CD8-positive, alpha-beta T cell (primary cell): ENCODE measurements at places on chromosomes 6 and 20.

DNA sequence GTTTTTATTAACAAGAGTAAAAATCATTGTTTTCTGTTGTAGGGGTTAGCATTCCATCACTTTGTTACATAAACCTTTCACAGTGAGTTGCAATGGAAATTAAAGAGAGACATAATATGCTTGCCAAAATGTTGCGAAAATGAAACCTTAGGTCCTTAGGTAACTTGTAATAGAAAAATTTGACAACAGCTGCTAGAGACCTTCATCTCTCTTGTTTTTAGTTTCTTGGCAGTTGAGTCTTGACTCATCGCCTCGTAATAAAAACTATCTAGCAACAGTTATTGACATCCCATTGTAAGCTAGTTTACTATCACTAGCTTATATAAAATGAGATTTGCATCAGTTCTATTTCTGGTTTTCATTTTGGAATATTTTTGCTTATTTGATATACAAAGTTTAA is 179.0 kb upstream of the MMS22L start:
- no peak for DNase-seq

GRCh38 chr20:50464026-50464724 is 46.0 kb upstream of the PTPN1 start:
- DNase-seq: peak; percentile 60

DNA sequence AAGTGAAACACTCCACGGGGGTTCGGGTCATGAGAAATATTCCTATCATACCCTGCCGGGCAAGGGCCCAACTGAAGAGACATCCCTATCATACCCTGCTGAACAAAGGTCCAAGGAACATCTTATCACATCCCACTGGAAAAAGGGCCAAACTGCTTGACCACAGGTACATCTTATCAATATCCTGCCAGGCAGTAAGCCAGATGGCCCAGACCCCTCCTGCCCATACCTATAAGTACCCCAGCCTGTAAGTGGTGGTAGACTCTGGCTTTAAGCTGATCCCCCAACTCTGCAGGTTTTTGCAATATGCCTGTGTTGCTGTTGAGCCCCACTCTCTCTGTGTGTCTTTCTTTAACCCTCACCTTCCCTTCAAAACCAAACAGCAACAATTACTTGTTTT is 51.6 kb downstream of the ZNF334 start:
- DNase-seq: no peak

DNA sequence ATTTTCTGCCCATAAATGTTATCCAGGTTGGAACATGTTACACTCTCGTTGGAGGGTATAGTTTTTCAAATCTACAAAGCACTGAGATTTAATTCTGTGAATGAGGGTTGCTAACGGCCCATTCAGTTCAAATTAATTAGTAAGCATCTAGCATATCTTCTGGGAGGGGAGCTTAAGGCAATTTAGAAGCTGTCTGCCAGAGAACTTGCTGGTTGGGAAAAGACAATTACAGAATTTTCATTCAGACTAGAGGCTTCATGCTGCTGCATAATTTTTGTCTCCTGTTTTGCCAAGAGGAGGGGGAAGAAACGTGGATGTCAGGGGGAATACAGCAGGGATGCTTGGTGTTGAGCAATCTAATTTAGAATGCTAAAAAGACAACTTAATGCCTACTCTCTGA is 268.3 kb upstream of the FAM83B start:
- DNase-seq: no peak

DNA sequence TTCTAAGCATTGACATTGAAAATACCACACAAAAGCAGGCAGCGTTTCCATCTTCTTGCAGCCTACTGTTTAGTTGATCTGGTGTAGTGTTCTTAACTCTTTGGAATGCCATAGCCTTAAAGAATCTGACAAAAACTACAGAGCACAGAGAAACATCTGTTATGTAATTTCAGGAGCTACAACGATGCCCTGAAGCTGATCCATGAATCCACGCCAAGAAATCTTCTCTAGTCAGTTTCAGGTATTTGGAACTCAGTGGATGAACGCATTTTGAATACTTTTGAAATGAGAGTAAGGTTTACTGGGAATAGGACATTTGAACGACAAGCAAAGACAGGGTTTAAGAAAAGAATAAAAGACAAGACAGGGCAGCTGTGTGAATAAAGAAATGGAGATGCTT is 17.8 kb downstream of the ALDH8A1 start:
- DNase-seq: no peak

- no peak for DNase-seq
Observed at GRCh38 chr6:131821010-131821807, 13.4 kb downstream of the ENPP1 start.

DNA sequence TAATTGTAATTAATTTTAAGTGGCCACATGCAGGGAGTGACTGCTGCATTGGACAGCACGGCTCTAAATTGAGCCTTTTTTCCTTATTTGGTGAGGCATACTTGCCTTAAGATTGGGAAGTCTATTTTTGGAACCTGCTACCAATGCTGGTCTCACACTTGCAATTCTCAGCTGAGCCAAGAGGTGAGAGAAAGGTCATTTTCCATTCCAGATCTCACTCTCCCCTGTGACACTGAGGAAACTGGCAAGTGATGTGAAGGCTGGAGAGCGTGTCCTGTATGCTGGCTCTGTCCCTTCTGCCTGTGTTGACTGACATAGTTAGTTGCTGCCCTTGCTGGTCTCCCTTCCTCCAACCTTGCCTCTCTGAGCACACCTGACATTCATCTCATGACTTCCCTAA is 735 bp upstream of the MOG start:
- no peak for DNase-seq

DNA sequence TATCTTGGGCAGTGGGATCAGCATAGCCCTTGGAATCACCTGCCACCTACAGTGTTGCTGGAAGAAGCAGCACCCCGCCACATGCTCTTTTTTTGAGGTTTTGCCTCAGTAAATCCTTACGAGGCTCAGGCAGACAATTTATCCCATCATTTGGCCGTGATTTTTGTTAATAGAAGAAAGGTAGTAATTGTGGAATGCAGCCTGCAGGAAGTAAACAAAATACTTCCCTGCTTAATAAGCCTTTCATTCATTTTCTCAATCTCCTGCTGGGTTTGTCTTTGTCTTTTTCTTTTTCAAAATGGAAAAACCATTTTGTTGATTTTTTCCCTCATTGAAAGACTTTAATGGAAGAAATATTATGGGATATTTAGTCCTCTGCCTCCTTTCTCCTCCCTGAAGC is 93.7 kb upstream of the CD83 start:
- no peak for DNase-seq

- DNase-seq: no peak
Observed at GRCh38 chr6:39335780-39336545, 13.5 kb upstream of the KCNK16 start.

DNA sequence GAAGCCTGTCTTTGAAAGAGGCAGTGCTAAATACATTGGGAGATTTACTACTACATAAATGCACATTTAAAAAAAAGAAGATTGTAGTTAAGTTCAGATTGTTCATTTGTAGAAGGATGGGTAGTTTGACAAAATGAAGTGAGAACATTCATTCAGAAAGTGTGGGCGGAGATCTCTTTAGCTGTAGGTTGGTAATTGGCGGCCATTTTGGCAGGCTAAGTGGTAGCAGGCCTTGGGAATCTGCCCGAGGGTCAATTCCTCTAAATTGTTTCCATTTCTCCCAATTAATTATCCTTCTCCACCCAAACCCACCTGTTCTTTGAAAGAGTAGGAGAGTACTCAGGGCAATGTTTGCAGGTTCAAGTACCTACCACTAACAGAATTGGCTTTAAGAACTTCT is 17.9 kb downstream of the SOX4 start:
- no peak for DNase-seq

DNA sequence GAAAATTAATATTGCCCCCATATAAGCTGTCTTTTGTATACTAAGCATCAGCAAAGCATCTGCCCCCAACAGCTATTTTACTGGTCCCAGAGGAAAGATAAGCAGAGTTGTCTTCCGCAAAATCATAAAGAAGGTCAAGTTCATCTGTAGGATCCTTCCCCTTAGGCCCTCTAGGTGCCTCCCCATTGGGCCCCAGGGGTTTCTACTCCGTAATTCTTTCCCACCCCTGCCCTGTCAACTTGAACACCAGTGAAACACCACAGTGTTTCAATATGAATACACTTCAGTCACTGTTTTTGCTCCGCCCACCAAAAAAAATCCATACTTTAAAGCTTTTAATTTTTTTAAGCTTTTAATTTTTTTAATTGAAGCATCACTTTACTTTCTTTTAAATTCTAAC is 159.2 kb downstream of the ATXN1 start:
- no peak for DNase-seq

- DNase-seq: no peak
Observed at GRCh38 chr20:21435576-21435975, 38.2 kb upstream of the NKX2-4 start.

DNA sequence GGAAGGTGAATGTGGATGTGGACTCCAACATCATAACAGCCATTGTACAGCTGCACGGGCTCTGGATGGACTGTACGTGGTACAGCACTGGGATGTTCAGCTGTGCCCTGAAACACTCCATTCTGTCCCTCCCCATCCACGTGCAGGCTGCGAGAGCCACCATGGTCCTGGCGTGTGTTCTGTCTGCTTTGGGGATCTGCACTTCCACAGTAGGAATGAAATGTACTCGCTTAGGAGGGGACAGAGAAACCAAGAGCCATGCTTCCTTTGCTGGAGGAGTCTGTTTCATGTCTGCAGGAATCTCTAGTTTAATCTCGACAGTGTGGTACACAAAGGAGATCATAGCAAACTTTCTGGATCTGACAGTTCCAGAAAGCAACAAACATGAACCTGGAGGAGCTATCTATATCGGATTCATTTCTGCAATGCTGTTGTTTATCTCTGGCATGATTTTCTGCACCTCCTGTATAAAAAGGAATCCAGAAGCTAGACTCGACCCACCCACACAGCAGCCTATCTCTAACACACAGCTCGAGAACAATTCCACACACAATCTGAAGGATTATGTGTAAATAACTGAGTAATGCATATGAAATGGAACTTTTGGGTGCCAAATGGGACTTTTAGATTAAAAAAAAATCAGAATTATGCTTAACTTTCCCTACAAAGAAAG is 12.1 kb downstream of the CLDN20 start:
- DNase-seq: no peak

- DNase-seq: no peak
Observed at GRCh38 chr6:144413418-144413817, 128.3 kb downstream of the UTRN start.

DNA sequence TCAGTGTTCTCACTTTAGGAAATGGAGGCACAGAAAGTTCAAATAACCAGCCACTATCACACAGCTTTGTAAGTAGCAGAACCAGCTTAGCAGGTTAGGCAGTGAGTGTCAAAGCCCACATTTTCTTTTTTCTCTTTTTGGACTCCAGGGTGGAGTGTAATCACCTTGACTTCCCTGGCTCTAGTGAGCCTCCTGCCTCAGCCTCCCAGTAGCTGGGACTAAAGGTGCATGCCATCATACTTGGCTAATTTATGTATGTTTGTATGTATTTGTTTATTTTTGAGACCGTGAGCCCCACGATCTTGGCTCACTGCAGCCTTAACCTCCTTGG is 7.8 kb upstream of the NCOA3 start:
- no peak for DNase-seq

GRCh38 chr6:128465368-128466343 is 54.7 kb downstream of the PTPRK start:
- DNase-seq: no peak

DNA sequence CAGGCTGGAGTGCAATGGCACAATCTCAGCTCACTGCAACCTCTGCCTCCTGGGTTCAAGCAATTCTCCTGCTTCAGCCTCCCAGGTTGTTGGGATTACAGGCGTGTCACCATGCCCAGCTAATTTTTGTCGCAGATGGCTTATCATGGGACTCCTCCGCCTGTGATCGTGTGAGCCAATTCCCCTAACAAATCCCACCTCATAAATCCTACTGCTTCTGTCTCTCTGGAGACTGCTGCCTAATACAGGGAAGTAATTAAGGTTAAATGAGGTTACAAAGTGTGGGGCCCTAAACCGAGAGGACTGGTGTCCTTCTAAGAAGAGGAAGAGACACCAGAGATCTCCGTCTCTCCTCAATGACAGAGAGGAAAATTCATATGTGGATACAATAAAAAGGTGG is 52.0 kb downstream of the TRPC4AP start:
- no peak for DNase-seq

DNA sequence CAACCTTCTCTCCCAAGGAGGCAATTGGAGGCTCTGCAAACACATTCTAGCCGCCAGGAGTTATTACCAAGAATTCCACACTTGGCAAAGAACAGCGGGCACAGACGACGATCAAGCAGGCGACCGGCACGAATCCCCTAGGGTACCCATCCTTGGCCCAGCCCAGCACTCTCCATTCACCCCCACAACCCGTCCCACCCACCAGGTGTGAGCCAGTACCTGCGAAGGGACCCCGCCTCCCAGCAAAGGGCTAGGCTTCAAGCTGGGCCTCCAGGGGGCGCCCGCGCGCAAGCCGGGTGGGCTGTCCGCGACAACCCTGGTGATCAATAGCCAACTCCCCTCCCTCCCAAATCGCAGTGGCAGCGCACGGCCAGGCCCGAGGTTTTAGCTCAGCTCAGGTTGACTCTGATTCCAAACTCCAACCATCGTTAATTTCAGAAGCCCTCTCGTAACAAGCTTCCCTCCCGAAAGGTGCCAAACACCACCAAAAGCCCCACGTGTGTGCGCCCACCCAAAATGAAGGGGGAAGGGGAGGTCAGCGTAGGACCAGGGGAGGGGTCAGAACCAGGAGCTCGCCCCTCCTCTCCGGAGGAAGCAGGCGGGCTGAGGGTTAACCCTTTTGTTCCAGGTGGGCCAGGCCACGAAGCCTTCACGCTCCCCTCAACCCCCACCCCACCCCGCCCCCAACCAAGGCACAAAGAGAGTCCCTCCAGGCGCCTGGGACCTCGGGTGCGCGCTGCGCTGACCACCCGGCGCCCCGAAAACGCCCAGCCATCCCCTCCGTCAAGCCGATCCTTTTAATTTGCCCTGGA is 2.1 kb downstream of the SALL4 start:
- peak; percentile 29 for DNase-seq

- DNase-seq: peak; percentile 82
Observed at GRCh38 chr6:38638941-38639497, 710 bp downstream of the BTBD9 start.

GRCh38 chr20:38073307-38074071 is 39.9 kb downstream of the RPRD1B start:
- DNase-seq: no peak

- DNase-seq: peak; percentile 51
Observed at GRCh38 chr20:21102603-21103311, 3.4 kb downstream of the LINC00237 start.

- DNase-seq: no peak
Observed at GRCh38 chr6:61951586-61951985, 334.4 kb downstream of the KHDRBS2 start.

DNA sequence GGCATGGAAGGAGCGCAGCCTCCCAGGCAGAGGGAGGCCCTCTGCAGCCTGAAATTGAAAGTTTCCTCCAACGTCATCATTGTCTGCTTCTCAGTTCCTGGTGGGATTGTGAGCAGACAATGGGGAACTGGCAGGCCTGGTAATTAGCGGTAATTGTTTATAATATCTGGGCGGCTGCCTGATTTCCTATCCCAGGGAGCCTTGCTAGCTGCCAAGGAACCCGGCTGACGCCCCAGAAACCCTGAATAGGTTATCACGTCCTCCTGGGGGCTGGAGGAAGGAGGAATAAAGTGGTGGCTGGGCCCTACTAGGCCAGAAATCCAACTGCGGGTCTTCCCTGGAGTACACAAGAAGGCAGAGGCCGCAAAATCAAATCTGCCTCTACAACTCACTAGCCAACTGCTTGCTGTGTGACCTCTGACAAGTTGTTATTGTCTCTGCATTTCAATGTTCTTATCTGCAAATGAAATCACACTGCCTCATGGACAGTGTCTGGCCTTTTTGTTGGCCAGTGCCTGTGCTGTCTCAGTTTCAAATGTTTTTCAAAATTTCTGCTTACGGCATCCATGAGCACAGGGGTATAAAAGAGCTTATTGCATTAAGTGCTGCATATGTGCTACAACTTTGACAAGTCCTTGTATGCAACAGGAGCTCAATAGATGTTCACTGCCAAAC is 16.9 kb downstream of the KCNK15 start:
- no peak for DNase-seq
